A549 treated with CpdA at 1 μM for 4 hours (cell line): ENCODE measurements at places on chromosomes 16 and 17. TPM values are rescaled to one million over a fixed set of nuclear protein-coding genes. Genes with fewer than 3 reads are reported as not detected.

CCDC200 gene
- not detected in 5 replicates for total RNA-seq

CA5A gene
- not detected in 5 replicates for total RNA-seq

GINS2 gene
- 28.5 to 32.7 TPM (median 32.3 TPM) in 5 replicates for total RNA-seq

DYNLRB2 gene
- 0.49 to 0.50 TPM in 2 of 5 replicates, not detected in the others for total RNA-seq

TMEM238L gene
- not detected in 5 replicates for total RNA-seq

MAP2K4 gene
- 27.7 to 38.4 TPM (median 31.7 TPM) in 5 replicates for total RNA-seq

GDPD3 gene
- 1.2 to 2.2 TPM (median 2.0 TPM) in 5 replicates for total RNA-seq

KRT31 gene
- not detected in 5 replicates for total RNA-seq

ESRP2 gene
- 0.05 to 0.21 TPM (median 0.12 TPM) in 4 of 5 replicates, not detected in the other for total RNA-seq

HBA1 gene
- 0.91 to 1.6 TPM (median 1.3 TPM) in 5 replicates for total RNA-seq
